M059J (cell line): ENCODE measurements at places on chromosomes 3 and 15. TPM values are rescaled to one million over a fixed set of nuclear protein-coding genes. Genes with fewer than 3 reads are reported as not detected.

DNA sequence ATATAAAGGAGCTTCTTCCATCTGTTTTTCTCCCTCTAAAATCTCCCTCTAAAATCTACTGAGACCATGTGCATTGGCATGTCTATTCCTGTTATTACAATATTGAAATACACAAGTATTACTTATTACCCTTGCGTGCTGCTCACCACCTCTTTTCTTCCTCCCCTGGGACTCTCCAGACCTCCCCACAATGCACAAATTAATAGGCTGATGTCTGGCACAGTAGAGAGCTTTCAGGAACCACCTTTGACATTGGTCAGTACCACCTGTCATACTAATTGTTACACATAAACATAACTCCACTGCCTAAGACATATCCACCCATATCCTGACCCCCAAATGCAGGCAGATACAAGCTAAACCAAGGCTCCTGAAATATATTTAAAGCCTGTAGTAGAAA is 722.6 kb downstream of the FHIT start:
- DNase-seq = no peak

GRCh38 chr15:32838820-32839219 is 121.0 kb downstream of the GREM1 start:
- DNase-seq = peak; percentile 98

GRCh38 chr15:99511531-99511865 is 54.3 kb upstream of the MEF2A start:
- DNase-seq = no peak

DNA sequence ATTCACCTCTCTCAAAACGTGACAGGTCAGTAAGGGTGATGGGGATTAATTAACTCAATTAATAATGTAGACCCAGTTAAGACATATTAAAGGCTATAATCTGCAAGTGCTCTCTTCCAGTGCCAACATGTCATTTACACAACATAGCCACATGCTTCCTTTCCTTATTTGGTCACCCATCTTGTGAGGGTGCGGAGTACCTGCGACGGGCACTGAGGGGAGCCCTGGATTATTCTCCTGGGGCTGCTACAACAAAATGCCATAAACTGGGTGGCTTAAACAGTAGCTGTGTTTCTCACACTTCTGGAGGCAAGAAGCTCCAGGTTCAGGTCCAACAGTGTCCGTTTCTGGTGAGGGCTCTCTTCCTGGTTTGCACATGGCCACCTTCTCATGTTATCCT is 157.4 kb upstream of the LRTM1 start:
- no peak for DNase-seq

- no peak for DNase-seq
Measured at GRCh38 chr3:41155834-41156233, 43.5 kb upstream of the CTNNB1 start.

DNA sequence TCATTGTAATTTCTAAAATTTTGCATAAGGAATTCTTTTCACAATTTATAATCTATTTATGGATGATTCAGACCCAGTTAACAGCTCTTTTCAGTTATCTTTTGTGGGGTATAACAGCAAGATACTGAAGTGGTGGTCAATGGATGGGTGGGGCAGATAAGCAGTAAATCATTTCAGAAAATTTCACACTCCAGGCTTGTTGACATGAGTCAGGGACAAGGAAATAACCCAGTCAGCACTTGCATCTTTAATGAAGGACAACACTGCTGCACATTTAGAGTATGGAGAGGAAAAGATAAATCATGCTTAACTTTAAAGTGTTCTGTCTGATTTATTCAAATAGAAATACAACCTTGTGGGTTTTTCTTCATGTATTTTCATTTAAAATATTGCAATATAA is 181.6 kb downstream of the ROBO1 start:
- DNase-seq = no peak

DNA sequence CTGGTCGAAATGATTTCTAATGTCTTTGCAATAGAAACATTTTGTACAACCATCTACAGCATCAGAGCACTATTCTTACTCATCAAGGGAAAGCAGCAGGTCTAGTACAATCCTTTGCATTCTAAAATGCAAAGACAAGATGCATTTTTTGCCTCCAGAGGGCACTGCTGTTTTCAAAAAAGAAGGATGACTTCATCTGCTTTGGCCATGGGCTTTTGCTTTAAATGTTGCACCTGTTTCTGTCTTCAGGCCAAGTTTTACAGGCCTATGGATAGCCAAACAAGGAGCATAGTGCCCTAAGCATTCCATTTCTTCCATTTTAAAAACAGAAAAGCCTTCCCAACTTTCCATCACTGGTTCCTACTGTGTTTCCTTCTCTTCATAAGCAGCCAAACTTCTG is 3.4 kb downstream of the PARP9 start:
- peak; percentile 77 for DNase-seq

DNA sequence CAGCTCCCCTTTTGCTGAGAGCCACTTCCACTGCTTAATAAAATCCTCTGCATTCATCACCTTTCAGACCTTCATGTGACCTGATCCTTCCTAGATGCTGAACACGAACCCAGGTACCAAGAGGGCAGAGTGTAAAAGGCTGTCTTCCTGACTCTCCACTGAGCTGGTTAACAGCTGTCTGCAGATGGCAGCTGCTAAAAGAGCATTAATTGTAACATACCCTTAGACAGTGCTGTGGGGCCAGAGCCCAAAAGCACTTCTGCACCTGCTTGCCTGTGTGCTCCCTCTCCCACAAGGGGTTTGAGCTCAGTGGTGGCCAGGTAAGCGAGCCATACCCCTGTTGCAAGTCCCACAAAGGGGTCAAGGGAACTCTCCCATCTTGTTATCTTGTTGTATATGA is 187.3 kb downstream of the UBE2E2 start:
- DNase-seq = no peak

DNA sequence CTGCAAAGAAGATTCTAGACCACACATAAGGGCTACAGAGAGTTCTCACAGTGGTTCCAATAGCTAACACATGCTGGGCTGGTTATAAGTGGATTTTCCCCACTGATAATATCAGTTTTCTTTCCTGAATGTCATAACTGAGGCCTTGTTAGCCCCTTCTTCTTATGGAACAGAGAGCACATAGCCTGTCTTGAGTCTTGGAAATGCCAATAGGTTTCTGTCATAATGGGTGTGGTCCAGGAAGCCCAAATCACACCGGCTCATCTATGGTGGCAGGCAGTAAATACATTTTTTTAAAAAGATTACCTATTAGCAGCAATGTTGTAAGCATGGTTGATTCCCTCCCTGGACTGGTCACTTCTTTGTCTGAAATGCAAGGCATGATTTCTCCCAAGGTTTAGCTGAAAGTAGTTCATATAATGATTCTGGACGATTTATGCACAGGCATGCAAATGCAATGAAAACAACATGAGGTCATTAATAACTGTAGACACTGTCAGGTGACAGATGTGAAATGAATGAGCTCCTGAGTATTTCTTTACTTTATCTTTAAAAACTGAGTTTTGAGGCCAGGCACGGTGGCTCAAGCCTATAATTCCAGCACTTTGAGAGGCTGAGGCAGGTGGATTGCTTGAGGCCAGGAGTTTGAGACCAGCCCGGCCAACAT is 67.2 kb upstream of the ATP2C1 start:
- no peak for DNase-seq

- no peak for DNase-seq
Measured at GRCh38 chr3:136804813-136805212, 14.1 kb upstream of the SLC35G2 start.

DNA sequence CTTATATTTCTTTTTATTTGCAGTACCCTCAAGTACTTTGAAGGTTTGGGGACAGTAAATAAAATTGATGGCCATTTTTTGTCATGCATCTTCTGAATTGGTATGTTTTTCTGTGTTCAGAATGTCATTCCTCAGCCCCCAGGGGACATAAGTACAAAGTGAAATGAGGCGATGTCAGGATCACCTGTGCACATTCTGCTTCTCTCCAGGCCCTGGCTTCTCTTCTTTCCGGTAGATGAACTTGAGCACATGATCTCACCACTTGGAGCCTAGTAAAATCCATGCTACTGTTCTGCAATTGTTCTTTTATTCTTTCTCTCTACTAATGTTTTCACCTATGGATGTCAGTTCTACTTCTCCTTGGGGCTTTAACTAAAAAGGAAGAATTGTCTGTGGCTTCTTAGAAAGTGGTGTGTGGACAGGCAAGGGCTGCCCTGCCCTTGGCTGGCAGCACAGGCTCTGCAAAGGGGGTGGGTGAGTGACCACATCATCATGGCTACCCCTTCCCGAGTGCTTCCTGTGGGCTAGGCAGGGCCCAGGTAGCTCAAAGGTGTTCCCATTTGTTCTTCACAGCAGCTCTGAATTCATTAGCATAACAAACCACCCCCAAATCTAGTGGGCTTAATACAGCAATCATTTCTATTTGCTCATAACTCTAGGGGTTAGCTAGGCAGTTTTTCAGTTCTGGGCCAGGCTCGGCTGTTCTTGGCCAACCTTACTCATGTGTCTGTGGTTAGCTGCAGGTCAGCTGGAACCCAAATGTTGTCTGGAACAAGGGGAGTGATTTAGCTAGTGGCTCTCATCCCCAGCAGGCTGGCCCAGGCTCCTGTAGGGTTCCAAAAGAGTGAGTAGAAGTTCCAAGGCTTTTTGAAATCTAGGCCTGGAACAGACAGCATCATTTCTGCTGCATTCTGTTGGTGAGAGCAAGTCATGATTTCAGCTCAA is 154.0 kb upstream of the CTDSPL start:
- DNase-seq = no peak

- DNase-seq = peak; percentile 29
Measured at GRCh38 chr3:9623148-9623547, 26.2 kb upstream of the MTMR14 start.

DNA sequence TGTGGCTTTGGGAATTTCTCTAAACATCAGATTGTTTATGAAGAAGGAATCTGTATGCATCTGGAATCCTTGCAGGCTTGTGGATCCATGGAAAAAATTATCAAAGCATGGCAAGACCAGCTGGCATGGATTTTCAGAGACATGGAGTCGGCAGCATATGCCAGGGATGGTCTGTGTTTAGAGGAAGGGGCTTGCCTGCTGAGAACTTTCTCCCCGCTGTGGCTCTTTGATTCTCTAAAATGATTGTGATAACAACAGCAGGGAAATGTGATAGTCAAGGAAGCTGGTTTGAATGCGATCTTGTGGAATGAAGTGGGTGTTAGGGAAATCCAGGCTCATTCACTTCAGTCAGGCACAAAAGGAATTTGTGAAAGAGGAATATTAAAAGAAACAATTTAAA is 245.7 kb upstream of the THRB start:
- DNase-seq = no peak

DNA sequence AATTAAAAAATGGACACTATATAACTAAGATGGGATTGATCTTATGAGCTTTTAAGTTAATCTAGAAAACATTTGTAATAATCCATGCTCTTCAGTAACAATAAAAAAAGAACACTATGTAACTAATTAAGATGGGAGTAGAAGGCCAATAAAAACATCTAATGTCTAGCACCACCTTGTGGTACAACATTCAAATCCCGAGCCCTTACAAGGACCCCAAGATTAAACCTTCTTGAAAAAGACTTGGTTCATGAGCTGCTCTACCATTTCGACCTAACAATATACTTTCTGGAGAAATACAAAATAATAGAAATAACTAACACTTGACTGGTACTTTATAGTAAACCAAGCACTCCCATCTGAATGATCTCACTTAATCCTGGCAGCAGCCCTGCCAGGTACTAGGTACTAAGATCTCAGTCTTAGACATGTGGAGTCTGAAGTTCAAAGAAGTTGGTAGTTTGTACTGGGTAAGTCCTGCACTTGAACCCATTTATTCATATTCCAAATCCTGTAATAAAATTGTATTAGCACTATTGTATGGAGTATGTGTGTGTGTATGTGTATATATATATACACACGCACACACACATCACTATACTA is 21.8 kb downstream of the METTL6 start:
- DNase-seq = peak; percentile 57

- no peak for DNase-seq
Measured at GRCh38 chr3:88025001-88025552, 33.7 kb downstream of the CGGBP1 start.

DNA sequence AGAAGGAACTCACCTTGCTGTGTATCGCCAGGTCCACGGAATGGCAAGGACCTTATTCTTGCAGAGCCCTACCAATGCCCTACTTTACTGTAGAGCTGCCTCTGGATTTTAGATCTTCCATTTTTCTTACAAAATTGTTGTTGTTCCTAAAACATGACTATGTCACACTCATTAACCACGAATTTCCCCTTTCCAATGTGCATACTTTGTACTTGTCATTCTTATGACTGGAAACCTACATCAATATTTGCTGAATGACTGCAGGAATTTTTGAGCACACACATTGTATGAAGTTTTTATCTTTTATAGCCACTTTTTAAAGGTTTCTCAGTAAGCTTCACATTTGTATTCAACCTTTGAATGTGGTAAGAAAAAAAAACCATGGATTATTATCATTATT is 35.9 kb upstream of the CMSS1 start:
- peak; percentile 72 for DNase-seq

DNA sequence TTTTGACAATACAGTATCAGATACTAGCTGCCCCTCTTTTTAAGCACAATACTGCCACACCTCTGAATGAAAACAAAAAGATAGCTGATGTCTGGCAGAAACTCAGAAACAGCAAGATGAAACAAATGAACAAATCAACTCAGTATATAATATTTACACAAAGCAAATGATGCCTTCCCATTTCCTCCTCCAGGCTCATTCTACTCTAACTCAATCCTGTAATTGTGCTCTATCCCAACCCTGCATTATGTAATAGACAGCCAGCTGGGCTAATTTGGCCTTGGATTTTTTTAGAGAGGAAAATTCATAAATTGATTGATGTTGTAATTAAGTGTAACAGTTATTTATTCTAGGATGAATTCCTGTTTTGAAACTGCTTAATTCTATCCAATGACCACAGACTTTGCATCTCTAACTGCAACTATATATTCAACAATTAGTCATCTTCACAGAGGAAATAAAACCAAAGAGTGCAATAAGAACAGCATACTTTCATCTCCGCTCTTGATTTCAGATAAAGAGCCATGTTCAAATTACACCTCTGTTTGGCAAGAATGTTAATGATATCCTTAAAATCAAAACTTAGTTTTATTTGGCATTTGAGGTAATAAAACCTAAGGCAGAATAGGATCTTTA is 6.1 kb downstream of the ATG3 start:
- DNase-seq = peak; percentile 17

Gene ONECUT1
- 0.07 and 1.1 TPM in 2 replicates for total RNA-seq

Gene CASR
- not detected in 2 replicates for total RNA-seq

Gene RAB8B
- total RNA-seq = 37.8 and 48.5 TPM in 2 replicates

Gene TMEM40
- 0.74 and 1.3 TPM in 2 replicates for total RNA-seq

Gene PSTPIP1
- total RNA-seq = not detected in 2 replicates

Gene ANKUB1
- total RNA-seq = not detected in 2 replicates

Gene A4GNT
- total RNA-seq = not detected in 2 replicates
